NCI-H146 (cell line): ENCODE measurements at places on chromosomes 16 and 17.

DNA sequence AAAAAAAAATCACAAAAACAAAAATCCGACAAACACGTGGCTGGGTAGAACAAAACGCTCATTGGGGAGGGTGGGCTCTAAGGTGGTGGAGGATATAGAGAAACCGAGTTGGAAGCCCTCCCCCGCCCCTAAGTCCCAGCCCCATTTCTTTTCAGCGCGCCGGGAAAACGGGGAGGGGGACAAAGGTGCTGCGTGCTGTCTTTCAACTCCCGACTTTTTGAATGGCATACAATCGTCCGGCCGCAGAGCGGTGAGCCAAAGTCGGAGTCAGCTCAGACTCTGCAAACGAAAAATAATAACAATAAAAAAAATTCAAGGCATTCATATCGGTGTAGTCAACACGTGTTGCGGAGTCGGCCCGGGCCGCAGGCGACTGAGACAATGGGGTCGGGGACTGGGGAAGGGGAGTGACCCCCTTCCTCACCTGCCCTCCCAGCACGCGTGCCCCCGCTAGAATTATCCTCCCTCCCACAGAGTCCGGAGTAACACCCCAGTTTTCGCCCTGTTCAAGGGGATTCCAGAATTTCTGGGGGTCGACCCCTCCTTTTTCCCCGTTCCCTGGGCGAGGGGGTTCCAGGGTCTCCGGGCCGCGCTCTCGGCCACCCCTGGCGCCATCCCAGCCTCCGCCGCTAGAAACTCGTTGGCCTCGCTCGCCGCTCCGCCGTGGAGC is 1.7 kb upstream of the IGF2BP1 start:
- no peak for DNase-seq

DNA sequence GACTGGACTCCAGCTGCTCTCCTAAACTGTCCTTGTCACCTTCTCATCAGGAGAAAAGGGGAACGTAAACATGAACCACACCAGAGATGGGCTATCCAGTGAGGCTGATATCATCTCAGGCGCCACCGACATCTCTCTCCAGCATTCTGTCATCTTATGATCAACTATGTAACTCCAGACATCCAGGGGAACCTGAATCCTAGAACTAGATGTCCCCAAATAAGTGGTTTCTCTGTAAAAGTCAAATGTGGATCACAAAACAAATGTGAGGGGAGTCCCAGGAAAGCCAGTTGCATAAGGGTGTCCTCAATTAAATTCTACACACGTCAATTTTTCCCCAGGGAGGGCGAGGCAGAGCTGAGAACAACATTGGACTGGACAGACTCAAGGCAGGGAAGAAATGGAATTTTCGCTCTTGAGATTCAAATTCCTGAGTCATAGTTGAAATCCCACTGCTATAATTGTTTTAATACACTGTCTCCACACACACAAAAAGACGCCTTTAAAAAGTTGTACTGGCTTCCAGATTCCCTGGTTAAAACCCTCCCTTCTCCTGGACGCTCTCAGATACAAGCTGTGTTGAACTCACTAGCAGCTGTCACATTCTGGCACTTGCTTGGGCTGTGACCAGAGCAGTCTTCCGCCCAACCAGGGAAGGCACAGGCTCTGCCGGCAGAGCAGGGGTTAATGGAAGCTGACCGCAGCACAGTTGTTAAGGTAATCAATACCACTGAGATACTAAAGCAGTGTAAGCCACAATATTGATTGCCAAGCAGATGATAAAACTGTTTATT is 62.6 kb downstream of the ZFHX3 start:
- peak; percentile 19 for DNase-seq

DNA sequence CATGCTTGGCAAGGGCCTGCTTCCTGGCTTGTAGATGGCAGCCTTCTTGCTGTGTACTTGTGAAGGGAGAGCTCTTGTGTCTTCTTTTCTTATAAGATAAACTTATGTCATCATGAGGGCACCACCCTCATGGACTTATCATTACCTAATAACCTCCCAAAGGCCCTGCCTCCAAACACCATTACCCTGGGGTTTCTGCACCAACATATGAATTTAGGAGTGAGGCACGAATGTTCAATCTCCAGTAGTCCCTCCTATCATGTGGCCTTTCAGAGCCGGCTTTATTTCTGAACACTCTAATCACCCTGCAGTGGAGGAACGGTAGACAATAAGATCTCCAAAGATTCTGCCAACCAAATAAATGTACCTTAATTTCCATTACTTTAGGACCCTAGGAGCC is 144.3 kb downstream of the ABCC12 start:
- no peak for DNase-seq

DNA sequence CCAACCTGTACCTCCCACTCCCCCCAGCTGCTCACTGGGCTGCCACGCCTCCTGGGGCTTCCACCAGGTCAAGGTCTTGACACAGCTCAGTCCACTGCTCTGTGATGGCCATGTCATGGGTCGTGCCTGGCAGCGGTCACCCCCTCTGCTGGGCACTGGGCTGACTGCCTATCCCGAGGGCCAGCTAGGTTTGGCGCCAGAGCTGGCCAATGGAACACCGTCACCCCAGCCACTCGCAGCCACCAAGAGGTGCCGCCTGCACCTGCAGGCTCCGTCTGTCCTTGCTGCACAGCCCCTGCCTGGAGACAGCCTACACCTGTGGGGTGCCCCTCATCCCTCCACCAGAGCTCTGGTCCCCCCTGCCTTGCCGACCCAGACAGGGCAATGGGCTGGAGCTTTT is 4.5 kb upstream of the RAB40C start:
- peak; percentile 62 for DNase-seq

- no peak for DNase-seq
Measured at GRCh38 chr17:68384941-68385340, 72.4 kb downstream of the WIPI1 start.

DNA sequence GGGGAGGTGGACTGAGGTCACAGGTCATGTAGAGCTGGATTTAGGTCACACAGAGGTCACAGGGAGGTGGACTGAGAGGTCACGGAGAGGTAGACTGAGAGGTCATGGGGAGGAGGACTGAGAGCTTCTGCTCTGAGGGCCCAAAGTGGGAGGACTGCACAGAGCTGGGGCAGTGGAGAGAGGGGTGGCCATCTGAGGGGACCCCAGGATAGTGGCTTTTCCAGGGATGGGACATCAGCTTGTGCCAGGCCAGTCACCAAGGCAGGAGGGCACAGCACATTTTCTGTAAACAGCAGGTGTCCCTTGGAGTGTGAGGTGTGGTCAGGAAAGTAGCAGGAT is 26.1 kb upstream of the JPT2 start:
- DNase-seq, result no peak

DNA sequence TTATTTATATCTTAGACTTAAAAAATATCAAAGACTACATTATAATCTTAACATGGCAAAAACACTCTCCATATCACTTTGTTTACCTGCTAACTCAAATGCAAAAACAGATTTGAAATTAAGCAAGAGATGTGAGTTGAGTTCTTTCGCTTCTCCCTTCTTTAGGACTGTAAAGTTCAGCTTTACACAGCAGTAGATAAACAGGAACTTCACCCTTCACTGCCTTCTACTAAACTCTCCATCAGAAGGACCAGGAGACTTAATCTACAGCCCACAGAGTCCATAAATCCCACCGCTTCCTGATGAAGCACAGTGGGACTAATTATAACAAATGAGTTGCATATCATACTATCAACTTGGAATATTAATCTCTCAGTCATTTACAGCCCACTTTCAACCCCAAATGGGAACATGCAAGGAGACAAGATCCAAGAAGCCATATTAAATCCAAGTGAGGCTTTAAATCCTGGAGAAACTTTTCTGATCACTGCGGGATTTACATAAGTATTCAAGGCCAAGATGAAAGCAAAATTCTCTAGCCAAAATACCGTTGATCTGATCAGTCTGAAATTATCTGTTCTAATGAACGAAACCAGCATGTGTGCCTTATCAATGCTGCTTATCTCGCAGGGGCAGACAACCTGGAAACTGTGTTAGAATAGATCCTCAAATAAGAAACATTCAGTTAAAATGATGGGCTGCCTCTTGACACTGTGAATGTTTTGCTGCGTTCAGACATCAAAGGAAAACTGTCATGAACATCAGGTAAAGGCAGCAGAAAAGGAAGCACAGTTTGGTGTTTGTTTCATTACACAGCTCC is 1.6 kb downstream of the AMFR start:
- no peak for DNase-seq

DNA sequence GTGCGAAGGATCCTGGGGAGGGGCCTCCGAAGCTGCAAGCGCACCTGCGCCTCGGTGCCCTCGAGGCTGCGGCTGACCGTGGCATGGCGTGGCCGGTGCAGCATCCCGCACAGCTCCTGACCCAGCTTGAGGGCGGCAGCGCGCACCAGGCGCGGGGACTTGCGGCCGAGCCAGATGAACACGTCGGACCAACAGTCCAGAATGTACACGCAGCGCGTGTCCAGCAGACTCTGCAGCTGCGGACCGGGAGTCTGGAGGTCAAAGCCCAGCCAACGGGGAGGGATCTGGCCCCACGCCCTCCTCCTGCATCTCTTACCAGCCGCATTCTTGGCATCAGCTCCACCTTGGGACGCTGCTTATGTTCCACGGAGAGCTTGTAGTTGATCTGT is 10.9 kb downstream of the FLII start:
- DNase-seq, result no peak

GRCh38 chr17:71117466-71117865 is 948.1 kb downstream of the KCNJ2 start:
- no peak for DNase-seq

GRCh38 chr17:45277216-45277849 is 15.4 kb upstream of the SPATA32 start:
- DNase-seq, result peak; percentile 88

DNA sequence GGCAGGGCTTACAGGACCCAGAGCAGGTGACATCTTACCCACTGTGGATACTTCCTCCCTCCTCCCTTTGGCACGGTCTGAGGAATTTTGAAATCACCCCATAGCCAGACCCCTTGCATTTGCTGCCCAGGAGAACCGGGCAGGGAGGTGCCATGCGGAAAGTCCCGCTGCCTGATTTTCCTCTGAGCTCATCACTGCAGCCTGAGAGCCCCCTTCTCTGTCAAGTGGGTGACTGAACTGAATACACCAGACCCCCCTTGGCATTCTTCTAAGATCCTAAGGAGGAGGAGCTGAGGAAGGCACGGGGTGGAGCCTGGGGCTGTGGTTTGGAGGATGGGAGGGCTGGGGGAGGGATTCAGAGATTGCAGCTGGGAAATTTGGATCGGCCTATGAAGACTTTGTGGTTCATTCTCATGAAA is 173.4 kb downstream of the RAB11FIP4 start:
- no peak for DNase-seq

DNA sequence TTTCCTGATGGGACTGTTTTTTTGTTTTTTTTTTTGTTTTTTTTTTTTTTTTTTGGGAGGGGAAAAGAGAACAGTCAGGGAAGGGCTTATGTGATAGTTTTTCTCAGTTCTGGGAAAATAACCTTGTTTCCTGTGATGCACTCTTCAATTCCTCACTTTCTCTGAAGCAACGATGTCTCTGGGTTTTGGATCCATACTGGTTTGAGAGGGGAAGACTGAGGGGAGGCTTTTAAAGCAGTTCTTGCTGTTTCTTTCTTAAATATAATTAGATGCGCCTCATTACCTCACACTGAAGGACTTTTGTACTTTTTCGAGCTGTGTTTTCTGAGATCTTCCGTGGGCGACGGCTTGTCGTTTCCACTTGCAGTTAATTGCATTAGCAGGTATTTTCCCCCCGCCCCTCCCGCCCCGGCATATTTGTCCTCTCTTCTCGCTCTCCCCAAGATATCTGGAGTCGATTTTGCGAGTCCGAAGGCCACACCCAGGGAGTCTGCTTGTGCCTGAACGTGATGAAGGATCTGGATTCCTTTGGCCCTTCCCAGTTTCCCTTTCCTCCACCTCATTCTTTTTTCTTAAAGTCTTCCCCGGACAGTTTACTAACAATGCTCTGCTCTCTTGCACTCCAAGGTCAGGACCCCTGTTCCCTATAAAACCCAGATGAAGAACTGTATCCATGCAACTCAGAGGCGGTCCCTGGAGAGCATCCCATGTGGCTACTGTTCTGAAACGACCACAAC is 125.2 kb upstream of the ZFHX3 start:
- no peak for DNase-seq

GRCh38 chr17:50853015-50853615 is 13.0 kb downstream of the TOB1 start:
- DNase-seq, result no peak

GRCh38 chr17:8976638-8977037 is 11.1 kb upstream of the PIK3R5 start:
- peak; percentile 46 for DNase-seq

GRCh38 chr16:89150090-89150835 is 21.3 kb upstream of the CDH15 start:
- DNase-seq, result peak; percentile 68

- DNase-seq, result peak; percentile 12
Measured at GRCh38 chr17:40251576-40251975, 32.5 kb downstream of the WIPF2 start.

GRCh38 chr17:49987290-49987585 is 7.8 kb downstream of the DLX3 start:
- no peak for DNase-seq

GRCh38 chr16:31258366-31258765 is 1.4 kb upstream of the ITGAM start:
- no peak for DNase-seq

GRCh38 chr16:86018071-86018470 is 119.1 kb downstream of the IRF8 start:
- DNase-seq, result no peak

- DNase-seq, result no peak
Measured at GRCh38 chr16:66886321-66886720, 6.0 kb downstream of the PDP2 start.
